ENCODE measurements at places on chromosomes 7 and 10.
A peak's percentile ranks its signal among the peaks of the same experiment; 100 is the strongest.

- no peak for DNase-seq
These were observed 58.2 kb upstream of the SLC25A13 start for GRCh38 chr7:96380111-96380512.

DNA sequence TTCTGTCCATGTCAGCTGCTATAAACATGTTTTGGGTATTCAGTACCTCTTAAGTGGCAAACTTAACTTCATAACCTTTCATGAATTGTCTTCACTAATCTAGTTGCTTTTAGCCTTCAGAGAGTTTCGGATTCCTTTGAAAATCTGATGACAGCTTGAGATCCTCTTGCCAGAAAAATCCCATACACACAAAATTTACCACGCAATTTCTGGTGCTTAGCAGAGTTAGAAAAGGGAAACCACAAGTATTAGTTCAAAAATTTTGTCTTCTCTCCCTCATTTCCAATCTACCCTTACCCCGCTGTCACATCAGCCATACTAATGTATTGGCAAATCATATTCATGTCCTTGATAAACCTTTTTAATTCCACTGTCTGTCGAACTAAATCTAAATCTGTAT is 72.7 kb upstream of the TMEM106B start:
- DNase-seq, result no peak

- no peak for DNase-seq
These were observed 534.0 kb upstream of the ANKRD30A start for GRCh38 chr10:36591436-36591835.

- no peak for DNase-seq
These were observed 31.3 kb downstream of the KIN start for GRCh38 chr10:7756360-7756992.

- DNase-seq, result no peak
These were observed 95.5 kb downstream of the CUL2 start for GRCh38 chr10:34994565-34995142.

DNA sequence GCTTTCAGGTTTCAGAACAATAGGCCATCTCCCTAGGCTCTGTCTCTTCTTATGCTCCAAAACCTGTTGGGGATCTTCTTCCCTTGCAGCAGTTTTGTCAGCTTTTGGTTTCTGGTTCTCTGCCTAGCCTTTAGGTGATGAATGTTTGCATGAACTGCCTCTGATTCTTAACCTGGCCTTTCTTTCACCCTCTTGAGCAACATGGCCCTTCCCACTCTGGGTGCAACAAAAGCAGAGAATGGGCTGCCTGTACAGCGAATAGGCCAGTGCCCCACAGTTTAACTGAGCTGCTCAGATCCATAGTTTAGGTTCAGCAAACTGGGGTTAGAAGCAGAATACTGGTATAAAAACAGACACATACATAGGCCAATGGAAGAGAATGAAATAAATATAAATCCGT is 18.1 kb upstream of the NUP205 start:
- DNase-seq, result no peak

DNA sequence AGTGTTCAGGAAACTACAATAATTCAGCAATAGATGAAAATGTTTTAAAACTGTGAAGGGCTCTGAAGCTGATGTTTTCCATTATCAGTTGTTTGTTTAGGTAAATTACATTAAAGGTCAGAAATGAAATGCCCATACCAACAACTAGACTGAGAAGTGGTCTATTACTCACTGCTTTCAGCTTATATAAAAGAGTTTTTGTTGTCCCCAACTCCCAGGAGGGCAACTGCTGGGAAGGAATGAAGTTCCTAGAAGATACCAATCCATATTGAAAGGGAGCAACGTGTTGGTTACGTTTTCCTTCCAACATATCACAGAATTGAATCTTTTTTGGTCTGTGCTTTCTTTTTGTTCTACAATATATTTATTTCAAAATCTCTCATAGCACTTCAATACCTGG is 330.6 kb upstream of the LRRN3 start:
- DNase-seq, result no peak

DNA sequence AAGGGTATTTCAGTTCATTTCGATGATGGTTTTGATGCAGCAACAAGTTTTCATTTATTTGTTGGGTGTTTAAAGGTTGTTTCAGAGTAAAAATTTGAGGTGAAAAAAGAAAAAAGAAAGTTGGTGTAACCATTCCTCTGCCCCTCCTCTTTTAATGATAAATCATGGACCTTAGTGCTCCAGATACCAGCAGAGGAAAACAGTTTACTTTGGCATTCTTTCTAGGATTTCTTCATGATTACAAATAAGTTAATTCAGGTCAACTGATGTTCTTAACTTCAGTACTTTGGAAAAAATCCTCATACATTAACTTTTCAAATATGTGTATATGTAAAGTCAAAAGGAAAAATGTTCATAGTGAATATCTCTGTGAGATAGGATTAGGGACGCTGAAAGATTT is 2.0 kb upstream of the RBP4 start:
- DNase-seq, result no peak

DNA sequence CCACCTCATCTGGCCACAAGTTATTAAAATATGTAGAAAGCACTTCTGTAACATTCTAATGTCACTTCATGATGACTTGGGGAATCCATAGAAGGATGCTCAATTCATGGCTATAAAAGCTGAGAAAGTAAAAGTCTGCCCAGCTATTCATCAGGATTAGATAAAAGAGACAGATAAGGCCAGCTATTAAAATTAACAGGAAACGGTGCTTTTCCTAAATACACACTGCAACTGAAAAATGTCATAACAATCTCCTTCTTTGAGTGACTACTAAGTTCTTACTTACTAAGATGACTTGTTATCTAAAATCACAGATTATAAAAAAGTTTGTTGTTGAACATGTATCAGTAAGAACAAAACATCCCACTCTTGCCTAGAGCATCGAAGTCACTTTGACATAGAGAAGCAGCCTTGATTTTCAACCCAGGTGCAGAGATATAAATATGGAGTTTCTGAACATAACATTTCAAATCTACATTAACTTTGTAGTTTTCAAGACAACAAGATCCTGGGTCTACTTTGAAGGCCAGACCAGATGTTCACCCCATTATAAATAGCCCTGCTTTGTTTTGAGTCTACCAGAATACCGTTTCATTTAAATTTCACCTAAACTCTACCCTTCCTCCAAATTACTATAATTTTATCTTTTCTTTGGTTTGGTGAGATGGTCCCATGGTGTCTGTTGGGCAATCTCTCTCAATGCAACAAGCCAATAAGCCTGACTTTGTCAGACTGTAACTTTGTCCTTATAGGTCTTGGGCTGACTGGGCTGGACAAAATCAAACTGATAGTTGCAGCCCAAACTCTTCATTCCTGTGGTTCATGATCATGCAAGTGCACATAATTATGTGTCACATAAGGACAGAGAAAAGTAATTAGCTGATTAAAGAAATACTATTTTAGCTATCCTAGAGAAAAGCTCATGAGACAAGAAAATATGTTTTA is 24.0 kb downstream of the HYCC1 start:
- DNase-seq, result no peak

- no peak for DNase-seq
These were observed 54.0 kb upstream of the RPA3 start for GRCh38 chr7:7772397-7772821.

DNA sequence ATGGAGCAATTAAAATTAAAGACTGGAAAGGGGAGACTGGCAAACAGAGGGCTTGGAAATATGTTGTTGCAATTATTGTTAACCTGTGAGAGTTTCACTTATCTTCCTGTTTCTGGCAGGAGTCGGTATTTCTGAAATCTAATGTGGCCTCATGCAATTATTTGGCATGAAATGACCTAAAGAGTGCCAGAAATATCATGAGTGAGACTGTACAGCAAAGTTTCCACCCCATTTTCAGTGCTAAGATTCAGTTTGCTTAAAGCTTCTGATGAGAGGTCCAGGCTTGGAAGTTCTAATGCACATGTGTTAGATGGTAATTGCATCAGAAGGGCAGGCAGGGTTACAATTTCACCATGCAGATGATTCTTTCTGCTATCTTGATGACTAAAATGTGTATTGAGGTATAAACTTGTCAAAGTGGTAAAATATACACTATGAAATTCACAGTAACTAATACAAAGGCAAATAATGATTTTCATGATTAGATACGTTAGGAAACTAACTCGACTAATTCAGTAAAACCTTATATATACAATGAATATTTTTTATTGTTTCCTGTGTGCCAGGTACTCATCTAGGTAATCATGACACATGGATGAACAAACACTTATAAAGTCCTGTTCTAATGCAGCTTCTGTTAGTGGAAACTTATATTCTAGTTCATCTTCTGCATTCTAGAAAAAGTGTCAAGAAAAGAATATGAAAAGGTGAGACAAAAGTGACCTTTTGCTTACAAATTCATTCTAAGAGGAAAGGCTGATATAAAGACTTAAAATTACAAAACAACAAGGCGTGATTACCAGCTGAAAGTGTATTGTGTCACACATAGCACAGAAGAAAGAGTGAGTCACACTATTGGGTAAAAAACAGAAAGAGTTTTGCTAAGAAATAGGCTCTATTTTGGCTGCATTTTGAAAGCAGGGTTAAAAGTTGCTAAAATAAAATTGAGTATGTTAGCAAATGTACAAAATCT is 533.4 kb upstream of the SEMA3D start:
- DNase-seq, result peak; percentile 85

DNA sequence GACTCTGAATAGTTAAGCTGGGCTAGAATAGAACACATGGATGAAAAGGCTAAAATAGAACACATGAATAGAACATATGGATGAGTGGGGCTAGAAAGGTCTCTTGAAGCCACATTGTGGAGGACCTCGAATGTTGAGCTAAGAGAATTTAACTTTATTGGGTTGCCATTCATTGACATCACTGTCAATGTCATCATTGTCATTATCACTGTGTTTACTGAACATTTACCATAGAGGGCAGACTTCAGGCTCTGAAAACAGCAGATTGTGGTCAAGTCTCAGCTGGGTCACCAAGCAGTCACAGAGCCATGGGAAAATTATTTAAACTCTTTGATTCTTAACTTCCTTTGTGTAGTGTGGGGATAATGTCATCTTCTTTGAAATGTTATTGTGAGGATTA is 80.4 kb downstream of the WDFY4 start:
- DNase-seq, result no peak

GRCh38 chr7:146486519-146486918 is 369.9 kb downstream of the CNTNAP2 start:
- no peak for DNase-seq

DNA sequence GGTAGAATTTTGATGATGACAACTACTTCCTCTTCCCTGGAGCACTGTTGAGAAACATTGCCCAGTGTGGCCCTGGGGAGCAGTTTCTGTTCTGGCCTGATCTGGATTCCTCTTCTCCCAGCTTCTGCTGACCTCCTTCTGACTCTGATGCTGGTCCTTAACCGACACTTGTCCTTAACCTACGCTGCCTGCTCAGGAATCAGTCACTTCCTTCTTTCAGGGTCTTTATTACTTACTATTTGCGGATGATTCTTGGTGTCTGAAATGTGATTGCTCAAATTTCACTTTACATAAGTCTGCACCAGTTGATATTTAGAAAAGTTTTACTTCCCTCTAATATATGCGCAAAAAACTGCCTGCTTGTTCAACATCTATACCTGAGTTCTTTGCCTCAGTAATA is 164.1 kb downstream of the PTEN start:
- DNase-seq, result peak; percentile 92

DNA sequence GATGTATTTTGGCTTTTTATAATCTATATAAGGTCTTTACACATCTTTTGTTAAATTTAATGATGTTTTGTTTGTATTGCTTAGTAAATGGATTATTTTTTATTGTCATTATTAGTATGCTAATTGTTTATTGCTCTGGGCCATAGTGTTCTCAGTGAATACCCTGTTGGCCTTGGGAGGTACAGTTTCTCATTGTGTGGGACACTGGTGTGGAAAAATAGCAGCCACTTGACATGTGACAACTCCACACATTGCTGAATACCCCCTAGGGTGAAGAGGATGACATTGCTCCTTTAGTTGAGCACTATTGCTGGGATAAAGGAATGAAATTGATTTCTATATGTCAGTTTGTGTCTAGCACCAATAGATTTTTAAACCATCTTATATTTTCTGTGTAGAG is 130.9 kb downstream of the CCNY start:
- no peak for DNase-seq

DNA sequence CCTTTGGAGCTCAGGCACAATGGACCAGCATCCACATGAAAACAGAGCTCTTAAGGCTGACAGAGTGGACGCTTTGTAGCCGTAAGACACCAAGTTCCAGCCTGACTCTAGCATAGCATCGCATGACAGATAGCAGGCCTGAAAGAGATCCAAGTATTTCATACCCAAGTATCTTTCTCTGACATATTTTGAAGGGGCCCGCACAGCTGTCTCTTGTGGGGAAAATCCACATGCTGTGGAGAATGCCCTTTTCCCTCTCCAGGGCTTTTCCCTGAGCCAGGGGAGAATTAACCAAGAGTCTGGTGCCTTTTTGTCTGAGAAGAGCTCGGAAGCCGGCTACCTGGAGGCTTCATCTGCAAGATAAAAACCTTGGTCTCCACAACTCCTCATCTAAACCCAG is 51.0 kb downstream of the CFAP46 start:
- DNase-seq, result no peak

DNA sequence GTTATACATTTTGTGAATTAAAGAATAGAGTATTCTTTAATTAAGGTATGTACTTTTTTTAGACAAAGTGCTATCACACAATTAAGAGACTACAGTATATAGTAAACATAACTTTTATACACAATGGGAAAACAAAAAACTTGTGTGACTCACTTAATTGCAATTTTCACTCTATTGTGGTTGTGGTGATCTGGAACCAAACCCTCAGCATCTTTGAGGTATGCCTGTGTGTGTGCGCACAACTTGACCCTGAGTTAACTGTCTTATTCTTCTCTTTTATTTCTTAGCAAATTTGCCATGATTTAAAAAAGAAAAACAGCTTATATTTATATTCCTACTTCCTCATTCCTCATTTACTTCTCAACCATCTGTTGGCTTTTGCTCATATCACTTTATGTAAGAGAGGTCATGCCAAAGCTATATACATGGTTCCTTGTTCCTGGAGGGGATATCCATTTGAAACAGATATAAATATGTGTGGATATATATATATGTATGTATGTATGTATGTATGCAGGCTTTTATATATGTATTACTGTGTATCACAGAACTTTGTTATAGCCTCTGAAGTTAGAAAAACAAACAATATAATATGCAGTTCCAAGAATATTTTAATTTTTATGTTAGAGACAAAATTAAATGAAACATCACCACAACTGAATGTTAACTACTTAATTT is 259.5 kb upstream of the HGF start:
- no peak for DNase-seq

GRCh38 chr7:118129041-118129795 is 54.7 kb upstream of the LSM8 start:
- DNase-seq, result no peak

Data from inflammatory macrophage (primary cell).